ENCODE measurements at places on chromosomes 2 and 18.
A peak's percentile ranks its signal among the peaks of the same experiment; 100 is the strongest.

DNA sequence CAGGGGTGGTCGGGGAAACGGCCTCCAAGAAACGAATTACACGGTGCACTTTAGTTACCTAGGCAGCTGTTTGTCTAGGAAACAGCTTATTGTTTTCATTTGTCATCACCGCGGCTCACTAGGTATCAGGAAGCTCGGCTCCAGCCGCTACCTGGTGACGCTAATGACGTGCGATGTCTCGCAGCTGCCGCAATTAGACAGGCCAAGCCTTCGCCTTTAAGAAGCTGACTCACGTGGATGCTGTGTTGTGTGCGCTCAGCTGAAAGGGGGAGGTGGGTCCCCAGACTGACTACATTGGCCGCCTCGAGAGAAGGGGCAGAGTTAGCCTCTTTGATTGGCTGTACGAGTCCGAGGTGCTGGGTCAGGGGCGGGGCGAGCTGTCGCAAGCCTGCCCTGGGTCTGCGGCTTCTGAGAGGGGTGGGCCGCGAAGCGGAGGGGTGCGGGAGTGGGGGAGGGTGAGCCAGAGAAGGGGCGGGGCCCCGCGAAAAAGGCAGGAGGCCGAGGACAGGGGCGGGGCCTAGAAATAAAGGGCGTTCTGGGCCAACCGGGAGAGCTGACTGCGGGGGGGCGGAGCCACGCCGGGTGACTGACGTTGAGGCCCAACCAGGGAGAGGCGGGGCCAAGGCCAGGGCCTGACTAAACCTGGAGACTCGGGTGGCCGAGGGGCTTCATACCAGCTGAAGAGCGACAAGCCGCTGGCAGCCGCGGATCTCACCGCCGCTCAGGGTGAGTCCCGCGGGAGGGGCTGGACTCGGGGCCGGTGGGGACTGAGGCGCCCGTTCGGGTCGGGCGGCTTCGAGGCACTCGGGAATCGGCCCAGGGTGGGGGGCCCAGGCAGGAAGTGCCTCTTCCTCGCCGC lies at the start of gene YPEL5:
Gene YPEL5, plus strand, starts transcription at position 671 of the 859 bp plus-strand sequence. CDS start 9,645 bp downstream, outside the sequence.
- DNase-seq: peak; percentile 100

DNA sequence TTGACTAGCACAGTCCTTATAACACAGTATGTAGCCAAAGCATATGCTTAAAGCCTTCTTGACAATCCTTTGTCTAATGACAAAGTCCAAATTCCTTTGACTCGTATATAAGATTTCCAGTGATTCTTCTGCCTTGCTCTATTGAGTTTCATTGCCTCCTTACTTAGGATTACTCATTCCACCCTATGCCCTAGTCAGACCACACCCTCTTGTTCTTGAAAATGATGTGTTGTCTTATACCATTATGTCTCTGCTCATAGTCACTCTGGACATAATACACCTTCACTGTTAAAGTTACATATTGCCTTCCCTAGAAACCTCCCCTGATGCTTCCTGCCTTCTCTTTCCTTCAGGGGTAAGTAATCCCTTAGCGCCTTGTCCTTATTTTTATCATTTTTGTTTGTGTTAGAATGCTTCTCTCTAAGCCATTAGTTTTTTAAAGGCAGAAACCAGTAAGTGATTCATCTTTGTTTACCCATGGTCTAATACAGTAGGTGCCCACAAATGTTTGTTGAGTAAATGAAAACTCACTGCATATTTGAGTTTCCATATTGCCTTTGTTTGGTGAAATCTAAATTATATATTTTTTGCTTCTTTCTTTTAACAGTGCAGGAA lies 19.3 kb downstream of the GPD2 start:
- no peak for DNase-seq

DNA sequence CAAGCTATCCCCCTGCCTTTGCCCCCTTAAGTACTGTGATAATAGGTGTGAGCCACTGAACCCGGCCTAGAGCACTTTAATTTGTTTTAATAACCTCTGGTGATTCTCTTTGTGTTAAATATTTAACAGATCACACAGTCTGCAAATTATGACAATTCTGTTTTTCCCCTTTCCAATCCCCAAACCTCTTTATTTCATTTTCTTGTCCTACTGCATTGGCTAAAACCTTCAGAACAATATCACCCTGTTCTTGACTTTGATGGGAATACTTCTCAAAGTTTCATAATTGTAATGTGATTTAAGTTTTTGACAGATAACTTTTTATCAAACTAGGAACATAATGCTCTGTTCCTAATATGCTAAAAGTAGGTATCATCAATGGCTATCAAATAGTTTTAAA lies 44.5 kb downstream of the USP37 start:
- DNase-seq: no peak

DNA sequence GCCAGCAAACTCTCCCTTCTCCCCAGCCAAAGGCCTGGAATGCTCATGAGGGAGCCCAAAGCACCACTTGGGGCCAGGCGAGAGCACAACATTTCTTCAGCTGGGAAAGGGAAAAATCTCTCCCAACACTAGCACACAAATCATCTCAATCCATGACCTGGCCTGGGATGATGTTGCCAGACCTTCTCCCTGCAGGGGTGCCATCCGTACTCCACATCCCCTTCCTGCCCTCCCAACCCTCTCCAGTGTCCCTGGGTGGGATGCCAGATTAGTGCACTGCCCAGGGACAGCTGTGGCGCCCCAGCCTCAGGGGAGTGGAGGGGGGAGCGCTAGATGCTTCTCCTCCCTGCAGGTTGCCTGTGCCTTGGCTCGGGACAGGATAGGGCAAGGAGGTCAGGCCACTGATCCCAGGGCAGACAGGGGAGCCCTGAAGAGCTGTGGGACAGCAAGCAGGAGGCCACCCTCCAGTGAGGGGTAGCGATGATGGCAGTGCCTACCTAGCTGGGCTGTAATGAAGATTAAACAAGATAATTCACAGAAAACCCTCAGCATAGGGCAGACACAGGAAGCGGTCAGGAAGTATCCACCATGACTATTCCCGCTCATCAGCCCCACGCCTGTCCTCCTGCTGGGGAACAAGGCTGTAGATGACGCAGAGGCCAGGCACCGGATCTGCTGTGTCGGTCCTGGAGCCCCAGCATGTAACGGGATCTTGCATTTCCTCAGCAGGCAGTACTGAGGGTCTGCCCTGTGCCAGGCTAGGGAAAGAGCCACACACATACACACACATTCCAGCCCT lies 31.1 kb downstream of the SERTAD2 start:
- DNase-seq: peak; percentile 59

- no peak for DNase-seq
These were observed 23.5 kb downstream of the GPR35 start for GRCh38 chr2:240648650-240649275.

- DNase-seq: no peak
These were observed 342.9 kb downstream of the INSIG2 start for GRCh38 chr2:118431165-118431517.

DNA sequence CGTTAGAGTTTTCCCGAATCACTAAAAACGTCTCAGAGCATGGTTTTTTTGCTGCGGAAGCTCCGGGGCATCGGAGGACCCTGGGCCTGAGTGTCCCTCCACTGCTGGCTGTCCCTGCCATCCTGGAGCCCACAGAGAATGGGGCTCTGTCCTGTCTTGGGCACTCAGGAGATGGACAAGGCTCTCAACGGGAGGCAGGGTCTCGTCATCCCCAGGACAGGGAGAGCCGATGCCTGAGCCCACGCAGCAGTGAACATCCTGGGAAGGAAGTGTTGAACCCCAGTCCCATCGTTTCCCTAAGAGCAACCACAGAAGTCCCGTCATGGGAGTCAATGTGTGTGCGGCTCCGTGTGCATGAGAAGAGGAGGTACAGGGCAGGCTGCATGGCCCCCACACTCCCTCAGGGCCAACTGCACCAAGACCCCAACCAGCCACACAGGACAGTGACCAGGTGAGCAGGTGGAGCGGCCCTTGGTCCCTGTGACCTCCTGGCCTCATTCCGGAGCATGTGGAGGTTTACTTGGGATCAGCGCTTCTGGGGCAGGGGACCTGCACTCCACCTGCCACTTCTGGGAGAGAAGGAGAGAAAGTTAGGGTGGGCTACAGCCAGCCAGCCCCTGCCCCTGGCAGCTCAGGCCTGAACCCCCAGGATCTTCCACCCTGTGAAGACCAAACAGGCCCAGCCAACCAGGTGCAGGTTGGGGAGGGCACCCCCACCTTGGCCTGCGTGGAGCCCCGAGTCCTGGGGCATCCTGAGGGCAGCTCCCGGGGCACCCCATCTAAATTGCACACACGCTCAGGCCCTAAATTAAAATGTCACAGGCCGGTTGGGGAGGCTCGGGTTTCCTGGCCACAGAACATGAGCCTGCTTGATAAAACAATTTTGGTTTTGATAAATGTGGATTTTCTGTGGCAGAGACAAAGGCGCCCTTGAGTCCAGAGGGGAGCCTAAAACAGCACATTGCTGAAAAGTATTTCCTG lies 3.1 kb upstream of the SNED1 start:
- DNase-seq: no peak

- no peak for DNase-seq
These were observed 1288.7 kb downstream of the LRP1B start for GRCh38 chr2:140842110-140842509.

DNA sequence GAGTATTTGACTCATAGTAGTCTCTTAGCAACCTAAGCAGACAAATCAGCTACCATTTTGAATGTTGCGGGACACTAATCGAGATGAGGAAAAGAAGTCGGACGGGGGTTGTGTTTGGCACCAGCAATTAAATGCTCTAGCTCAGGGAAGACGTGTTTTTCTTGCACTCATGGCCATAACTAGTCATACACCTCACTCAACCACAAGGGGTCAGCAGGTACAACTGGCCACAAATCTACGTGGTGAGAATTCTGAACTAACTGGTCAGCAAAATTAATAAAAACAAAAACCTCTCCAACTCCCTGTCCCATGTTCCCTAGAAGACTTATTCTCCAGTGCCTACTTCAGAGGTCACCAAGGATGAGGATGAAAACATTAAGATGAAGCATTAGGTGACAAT lies 1467.8 kb downstream of the DPP10 start:
- peak; percentile 30 for DNase-seq

GRCh38 chr2:217444932-217445331 lies 557.9 kb downstream of the TNS1 start:
- no peak for DNase-seq

- no peak for DNase-seq
These were observed 68.9 kb upstream of the CELF4 start for GRCh38 chr18:37634516-37634915.

GRCh38 chr18:50396005-50396660 lies 21.3 kb downstream of the SKA1 start:
- DNase-seq: no peak

- no peak for DNase-seq
These were observed 131.4 kb upstream of the HAAO start for GRCh38 chr2:42923580-42924417.

DNA sequence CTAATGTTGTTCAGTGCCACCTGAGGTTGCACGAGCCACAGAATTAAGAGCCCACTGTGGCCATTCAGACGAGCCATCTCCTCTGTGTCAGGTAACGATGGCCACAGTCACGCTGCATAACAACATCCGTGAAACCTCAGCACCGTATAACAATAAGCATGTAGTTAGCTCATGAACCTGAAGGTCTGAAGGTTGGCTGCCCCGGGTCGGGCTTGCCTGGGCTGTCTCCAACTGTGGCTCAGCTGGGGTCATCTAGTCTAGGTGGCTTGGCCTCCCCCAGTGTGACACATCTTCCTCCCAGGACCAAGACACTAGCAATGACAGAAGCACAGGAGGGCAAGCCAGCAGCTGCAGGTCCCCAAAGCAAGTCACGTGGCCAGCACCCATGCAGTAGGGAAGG lies 258.0 kb downstream of the GLI2 start:
- DNase-seq: peak; percentile 20

- DNase-seq: no peak
These were observed 7.9 kb downstream of the PKP4 start for GRCh38 chr2:158464426-158465281.

DNA sequence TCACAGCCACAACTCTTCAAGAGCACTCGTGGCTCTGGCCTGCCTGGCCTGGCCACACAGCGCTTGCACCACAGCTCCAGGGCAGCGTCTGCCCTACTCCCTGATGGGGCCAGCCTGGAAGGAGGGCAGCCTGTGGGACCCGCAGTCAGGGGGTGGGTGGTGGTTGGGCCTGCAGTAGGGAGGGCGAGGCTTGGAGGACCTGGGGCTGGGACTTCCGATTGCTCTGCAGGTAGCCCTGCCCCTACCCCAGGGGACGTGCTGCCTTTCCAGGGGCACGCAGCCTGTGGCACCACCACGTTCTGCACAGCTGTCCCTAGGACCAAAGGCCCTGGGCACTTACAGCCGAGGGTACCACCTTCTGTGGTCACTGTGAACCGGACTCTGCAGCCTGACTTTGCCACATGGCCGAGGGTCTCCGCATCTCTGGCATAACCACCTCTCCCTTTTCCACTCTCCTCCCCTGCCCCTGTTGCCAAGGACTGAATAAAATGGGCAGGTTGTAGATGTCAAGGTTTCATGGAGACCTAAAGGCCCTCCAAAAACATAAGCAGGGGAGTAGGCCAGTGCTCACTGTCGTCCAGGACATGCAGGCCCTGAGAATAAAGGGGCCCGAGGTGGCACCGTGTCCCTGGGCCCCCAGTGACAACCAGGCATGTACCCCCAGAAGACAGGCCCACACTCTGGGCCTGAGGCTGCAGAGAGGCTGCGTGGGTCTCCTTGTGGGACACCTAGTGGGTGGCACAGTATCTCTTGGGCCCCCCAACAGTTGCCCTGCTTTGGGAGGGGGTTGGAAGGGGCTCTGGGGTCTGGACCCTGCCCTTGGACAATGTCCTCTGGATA lies 87.3 kb downstream of the INHBB start:
- peak; percentile 25 for DNase-seq

DNA sequence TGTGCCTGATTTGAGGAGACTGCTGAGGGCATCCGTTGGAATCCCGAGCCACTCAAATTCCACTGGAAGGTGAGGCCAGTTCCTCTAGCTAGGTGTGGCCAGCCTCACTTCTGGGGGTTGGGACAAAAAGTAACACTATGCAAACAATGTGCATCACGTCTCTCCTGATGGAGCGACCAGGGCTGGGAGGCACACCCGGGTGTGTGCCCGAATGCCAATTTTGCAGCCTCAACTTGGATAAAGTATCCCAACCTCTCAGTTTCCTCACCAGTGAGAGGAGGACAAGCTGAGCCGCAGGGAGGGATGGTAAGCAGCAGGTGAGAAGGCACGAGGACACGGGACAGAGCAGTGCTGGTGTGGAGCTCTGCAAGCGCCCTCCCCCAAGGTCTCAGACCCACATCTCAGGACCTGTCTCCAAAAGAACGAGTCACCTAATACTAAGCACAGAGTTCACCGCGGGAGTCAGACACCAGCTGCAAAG lies 218.3 kb downstream of the HAUS1 start:
- DNase-seq: no peak

DNA sequence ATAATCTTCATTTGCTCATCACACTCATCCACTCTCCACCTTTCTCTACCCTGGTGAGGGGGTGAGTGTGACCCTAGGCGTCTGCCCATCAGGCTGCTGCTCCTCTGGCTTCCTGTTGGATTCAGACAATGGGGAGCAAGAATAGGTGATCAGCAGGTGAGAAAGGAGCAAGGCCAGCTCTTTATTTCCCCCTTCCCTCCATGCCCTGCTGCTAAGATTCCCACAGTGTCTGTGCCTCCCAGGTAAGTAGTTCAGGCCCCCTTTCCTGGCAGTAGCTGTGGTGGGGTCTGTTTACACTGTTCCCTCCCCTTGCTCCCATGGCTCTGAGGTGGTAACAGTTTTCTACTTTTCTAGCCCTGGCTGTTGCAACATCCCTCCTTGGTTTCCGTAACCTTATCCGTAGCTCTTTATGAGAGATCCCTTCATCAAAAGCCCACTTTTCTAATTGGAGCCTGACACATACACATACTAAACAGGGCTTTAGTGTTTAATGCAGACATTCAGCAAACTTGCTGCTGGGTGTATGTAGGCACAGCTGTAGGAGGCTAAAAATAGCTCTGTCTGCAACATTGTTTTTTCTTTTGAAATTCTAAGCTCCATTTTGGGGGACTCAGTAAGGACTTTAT lies 27.5 kb downstream of the MAP2 start:
- peak; percentile 58 for DNase-seq

- peak; percentile 53 for DNase-seq
These were observed 42.6 kb upstream of the EDAR start for GRCh38 chr2:109031476-109032228.
